ENCODE measurements at places on chromosomes 1 and 21. TPM values are rescaled to one million over a fixed set of nuclear protein-coding genes. Genes with fewer than 3 reads are reported as not detected.

- no peak for DNase-seq
Measured at GRCh38 chr1:170791941-170792340, 128.0 kb downstream of the PRRX1 start.

GRCh38 chr1:32399843-32400242, 5.6 kb upstream of the BSDC1 start:
- DNase-seq, result no peak

DNA sequence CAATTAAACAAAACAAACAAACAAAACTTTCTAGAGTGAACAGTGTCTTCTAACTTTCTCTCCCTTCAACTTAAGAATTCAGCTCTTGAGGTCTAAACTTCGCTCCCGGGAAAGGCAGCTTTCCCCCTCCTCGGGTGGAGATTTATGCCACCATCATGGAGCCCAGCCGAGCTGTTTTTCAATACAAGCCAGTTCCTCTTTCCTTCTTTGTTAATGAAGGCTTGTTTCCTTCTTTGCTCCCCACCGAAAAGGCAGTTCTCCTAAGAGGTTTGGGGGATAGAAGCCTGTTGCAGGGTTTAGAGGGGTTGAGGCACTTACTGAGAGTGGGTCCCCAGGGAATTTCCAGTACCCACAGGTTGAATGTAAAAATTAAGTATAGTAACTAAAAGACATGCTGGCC, 26.5 kb downstream of the OLIG1 start:
- no peak for DNase-seq

- no peak for DNase-seq
Measured at GRCh38 chr1:192243721-192244120, 73.1 kb upstream of the RGS21 start.

- no peak for DNase-seq
Measured at GRCh38 chr1:205577874-205578658, 53.7 kb downstream of the ELK4 start.

- no peak for DNase-seq
Measured at GRCh38 chr1:190179817-190180216, 297.8 kb downstream of the BRINP3 start.

- DNase-seq, result no peak
Measured at GRCh38 chr1:62092110-62092509, 102.5 kb upstream of the L1TD1 start.

DNA sequence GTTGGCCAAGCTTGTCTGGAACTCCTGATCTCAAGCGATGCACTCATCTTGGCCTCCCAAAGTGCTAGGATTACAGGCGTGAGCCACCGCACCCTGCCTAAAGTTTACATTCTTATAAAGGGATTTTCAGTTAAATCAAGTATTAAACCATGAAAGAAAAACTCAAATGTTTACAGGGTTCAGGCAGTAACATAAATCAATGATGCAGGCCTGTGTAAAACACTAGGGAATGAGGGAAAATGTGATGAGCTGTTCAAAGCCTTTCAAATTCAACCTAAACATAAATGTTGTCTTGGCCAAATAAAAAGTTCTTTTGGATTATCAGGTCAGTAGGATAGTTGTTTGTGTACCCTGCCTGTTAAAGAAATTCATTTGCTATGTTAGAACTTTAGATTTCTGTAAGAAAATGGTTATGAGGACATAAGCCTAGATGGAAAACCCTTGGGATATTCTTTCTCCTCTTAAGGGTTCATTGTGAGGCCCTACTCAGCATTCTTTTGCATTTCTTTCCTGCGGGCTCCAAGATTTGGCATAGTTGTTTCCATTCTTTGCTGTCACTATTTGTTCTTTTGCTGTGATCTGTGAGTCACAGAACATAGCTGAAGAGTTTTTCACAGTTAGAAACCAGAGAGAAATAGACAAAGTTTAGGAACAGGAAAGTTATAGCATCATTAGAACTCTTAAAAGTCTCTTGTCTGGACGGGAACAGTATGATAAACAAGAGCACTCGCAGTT, 8.9 kb upstream of the ZRANB2 start:
- DNase-seq, result no peak

DNA sequence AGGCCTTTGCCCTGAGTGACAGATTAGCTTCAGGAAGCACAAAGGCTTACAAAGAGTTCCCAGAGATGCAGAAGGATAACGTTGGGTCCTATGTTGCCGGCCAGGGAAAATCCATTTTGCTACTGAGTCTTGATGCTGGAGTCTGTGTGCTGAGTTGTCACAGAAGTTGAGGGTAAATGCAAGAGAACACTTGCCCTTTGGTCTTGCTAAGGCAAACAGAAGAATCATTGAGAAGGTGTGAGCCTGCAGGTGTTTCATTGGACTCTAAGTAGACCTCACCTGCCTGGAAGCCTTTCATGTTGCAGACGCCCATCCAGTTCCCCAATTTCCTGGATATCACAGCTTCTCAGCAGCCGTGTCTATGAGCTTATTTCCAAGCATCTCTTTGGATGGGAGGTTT, 105.2 kb downstream of the PCP4 start:
- DNase-seq, result no peak

GRCh38 chr1:200372885-200373181, 37.0 kb downstream of the ZNF281 start:
- no peak for DNase-seq

- DNase-seq, result no peak
Measured at GRCh38 chr1:171798765-171799164, 17.3 kb downstream of the METTL13 start.

DNA sequence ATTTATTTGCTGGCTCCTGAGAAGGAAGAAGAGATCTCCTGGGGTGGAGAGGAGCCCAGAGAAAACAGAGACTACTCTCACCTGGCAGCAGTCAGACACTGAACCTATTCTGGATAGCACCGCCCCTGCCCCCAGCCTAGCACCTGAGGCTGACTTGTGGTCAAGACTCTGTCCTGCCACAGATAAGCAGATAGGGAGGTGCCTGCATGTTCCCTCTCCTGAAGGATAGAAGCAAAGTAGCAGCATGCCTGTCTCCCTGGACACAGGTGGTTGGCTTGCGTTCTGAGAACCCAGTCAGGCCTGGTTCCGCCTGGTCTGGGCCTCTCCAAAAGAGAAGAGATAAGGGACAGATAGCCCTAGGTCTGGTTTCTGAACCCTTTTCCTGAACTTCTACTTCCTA, 1.3 kb upstream of the EFNA3 start:
- DNase-seq, result no peak

- peak; percentile 80 for DNase-seq
Measured at GRCh38 chr1:156591432-156592157, at the start of gene NAXE. TSS of gene NAXE (plus strand) at chr1:156591776. CDS start at chr1:156591805, 29 bp downstream.

GRCh38 chr1:157107702-157108101, 8.1 kb upstream of the ETV3L start:
- DNase-seq, result no peak

DNA sequence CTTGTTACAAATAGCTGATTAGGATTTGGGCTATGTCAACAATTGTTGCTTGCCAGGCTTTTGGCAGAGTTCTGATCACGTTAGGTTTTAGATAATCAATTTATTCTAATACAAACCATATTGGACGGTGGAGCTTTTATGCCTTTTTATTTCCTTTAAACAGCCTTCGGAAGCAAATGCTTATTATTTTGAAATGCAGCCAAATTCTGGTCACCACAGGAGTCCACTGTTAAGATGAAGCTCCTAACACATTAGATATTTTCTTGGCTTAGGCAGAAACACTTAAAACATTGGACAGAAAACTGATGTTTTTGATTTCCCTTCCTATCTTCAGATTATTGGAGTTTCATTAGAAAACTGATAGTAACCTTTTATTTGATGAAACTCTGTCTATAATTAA, 82.9 kb downstream of the CENPF start:
- DNase-seq, result no peak

- no peak for DNase-seq
Measured at GRCh38 chr1:87194856-87195255, 133.8 kb upstream of the LMO4 start.

DNA sequence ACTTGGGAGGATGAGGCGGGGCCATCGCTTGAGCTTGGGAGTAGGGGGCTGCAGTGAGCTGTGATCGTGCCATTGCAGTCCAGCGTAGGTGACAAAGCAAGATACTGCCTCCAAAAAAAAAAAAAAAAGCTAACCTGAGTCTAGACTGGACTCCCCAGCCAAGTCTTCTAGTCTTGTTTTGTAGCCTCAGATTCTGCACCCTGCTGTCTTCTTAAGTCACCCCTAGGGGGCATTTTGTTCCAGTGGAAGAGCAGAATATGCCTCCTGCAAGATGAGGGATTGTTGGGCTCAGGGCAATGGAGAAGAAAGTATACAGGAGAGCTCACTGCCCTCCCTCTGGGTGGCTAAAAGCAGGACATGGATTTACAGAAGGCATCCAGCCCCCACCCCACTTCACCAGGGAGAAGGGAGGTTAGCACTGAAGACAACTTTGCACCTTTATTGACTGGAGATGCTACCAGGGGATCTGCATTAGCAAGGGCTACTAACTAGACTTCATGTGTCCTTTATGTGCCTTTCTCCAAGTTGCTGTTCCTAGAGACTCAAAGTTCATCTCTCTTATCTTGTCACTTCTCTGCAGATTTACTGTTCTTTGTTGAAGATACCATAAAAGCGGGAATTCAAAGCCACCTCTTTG, 15.3 kb upstream of the RNF187 start:
- no peak for DNase-seq

GRCh38 chr21:30014886-30015285, 75.1 kb upstream of the GRIK1 start:
- DNase-seq, result no peak

- DNase-seq, result no peak
Measured at GRCh38 chr1:160979286-160979685, 24.7 kb upstream of the ITLN2 start.

The BMP8B gene
- 0.59 TPM for total RNA-seq

The METTL25B gene
- total RNA-seq, result 14.6 TPM

The S100A14 gene
- total RNA-seq, result 1.8 TPM

The KRTAP13-2 gene
- total RNA-seq, result not detected

The PTGER3 gene
- total RNA-seq, result 22.6 TPM

The CAP1 gene
- 179 TPM for total RNA-seq

The CAMSAP2 gene
- total RNA-seq, result 32.1 TPM

The FAAH gene
- total RNA-seq, result 6.3 TPM

The IFI44L gene
- total RNA-seq, result 4.5 TPM

The RBM34 gene
- 54.6 TPM for total RNA-seq

The DHCR24 gene
- total RNA-seq, result 54.7 TPM

All from left cardiac atrium (tissue), 4 donors.